IMR-90 (cell line): ENCODE measurements at places on chromosomes 7 and 10. TPM values are rescaled to one million over a fixed set of nuclear protein-coding genes. Genes with fewer than 3 reads are reported as not detected.

DNA sequence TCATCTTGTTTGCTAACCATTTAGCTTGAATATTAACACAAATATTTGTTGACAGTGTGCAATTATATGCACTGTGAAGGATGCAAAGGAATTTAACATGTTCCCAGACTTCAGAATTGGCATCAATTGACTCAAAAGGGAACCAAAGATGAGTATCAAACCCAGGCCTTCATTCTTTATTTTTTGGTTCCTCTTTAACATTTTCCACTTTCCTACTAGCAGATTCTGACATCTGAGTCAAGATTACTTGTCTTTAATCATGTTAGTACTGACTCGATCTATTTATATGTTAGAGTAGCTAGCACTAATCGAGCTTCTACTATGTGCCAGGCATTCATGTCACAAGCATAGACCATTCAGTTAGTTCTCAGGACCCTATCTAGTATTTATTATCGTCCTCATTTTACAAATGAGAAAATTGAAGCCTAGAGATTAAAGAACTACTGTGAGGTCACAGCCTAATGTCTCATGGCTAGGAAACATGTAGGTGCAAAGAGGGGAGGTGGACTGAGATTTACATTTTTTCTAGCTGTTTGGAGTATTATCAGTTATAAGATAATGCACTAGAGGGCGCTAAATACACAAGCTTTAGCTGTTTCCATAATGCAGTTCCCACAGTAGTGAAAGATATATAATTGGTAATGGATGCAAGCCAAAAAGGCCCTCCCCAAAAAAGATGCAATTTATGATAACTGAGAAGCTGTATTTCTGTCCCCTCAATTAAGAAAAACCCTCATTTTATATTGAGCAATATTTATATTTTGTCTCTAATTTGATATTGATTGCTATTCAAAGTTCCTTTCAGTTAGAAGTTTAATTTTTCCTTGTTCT is 32.9 kb upstream of the KMT2E start:
- peaks cover 1% of the 10 kb centered on the region; the same call in 1 of the 2 replicates for H3K36me3 ChIP-seq
- no peak overlapping the region for H3K27ac ChIP-seq
- H3K4me1 ChIP-seq = peaks cover 20% of the 10 kb centered on the region

DNA sequence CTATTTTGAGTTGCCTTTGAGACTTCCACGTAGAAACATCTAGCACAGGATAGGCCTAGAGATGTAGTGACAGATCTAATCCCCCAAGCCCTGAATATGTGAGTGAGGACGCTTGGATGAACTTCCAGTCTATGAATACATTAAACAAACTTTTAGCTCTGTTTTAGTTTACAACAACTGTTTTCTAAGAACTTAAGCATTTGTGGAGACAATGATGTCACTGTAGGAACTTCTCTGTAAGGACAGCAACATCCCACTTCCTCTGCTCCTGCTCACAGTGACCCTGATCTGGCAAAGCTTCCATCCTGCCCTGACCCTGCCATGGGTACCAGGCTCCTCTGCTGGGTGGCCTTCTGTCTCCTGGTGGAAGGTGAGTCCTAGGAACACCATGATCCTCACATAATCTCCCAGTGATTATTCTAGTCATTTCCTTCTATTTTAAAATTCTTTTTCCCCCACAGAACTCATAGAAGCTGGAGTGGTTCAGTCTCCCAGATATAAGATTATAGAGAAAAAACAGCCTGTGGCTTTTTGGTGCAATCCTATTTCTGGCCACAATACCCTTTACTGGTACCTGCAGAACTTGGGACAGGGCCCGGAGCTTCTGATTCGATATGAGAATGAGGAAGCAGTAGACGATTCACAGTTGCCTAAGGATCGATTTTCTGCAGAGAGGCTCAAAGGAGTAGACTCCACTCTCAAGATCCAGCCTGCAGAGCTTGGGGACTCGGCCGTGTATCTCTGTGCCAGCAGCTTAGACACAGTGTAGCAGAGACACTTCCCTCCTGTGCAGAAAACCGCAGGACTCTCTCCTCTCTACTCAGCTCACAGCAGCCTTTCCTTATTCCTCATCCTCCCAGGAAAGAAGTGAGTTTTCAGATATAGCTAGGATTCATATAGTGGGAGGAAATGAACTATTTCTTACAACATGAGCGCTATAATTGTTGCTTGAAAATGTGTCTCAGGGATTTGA is 194.4 kb upstream of the PRSS1 start:
- peak overlapping the region; percentile 61 for H3K27ac ChIP-seq
- H3K36me3 ChIP-seq = no peaks in the 10 kb centered on the region
- peak; percentile 75 for DNase-seq
- no peaks in the 10 kb centered on the region for H3K27me3 ChIP-seq
- peaks cover 21% of the 10 kb centered on the region for H3K4me1 ChIP-seq
- no peak overlapping the region for H3K4me3 ChIP-seq

GRCh38 chr10:33497338-33497737 is 162.9 kb upstream of the NRP1 start:
- no peaks in the 10 kb centered on the region; the same call in 1 of the 2 replicates for H3K27me3 ChIP-seq
- H3K27ac ChIP-seq = no peak overlapping the region
- no peak overlapping the region for H3K4me3 ChIP-seq
- H3K36me3 ChIP-seq = no peaks in the 10 kb centered on the region

- DNase-seq = peak; percentile 67
- H3K27me3 ChIP-seq = no peaks in the 10 kb centered on the region
- peak overlapping the region; percentile 32; the same call in 1 of the 2 replicates for H3K4me3 ChIP-seq
- H3K4me1 ChIP-seq = peaks cover 34% of the 10 kb centered on the region
Measured at GRCh38 chr7:26155531-26156375, 3.8 kb downstream of the NFE2L3 start.

DNA sequence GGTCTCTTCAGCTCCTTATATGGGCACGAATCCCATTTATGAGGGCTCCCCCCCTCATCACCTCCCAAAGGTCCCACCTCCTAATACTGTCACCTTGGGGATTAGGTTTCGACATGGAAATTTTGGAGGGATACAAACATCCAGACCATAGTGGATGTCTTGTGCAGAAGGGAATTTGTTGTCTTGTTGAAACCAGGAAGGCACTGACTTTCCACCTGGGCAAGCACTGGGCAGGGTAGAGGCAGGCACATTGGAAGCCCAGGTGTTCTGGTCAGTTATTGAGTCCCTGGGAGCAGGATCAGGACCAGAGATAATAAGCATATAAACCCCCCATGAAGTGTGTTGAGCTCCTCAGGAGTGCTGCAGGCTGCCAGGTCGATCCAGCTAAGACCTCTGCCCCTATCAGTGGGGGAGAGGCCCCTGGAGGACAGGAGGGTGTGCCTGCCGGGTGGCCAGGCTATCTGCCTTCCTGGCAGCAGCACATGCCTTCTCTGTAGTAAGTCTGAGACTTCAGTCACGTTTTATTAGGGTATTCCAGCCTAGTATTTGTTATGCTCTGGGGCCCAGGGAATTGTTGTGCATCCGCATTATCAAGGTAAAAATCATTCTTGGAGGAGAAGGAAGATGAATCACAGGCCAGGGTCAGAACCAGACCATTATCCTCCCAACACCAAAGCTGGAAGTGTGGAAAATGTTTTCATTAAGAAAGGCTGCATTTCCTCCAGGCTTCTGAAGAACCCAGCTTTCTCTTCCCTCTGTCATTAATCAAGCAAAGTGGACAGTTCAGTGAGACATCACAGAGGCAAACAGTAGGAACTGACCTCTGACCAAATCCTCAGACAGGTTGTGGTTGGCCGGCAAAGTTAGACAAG is 503.1 kb downstream of the GRID1 start:
- H3K4me1 ChIP-seq = no peaks in the 10 kb centered on the region
- no peaks in the 10 kb centered on the region for H3K36me3 ChIP-seq
- no peak for DNase-seq
- H3K4me3 ChIP-seq = no peak overlapping the region
- no peak overlapping the region for H3K27ac ChIP-seq
- no peaks in the 10 kb centered on the region for H3K27me3 ChIP-seq

DNA sequence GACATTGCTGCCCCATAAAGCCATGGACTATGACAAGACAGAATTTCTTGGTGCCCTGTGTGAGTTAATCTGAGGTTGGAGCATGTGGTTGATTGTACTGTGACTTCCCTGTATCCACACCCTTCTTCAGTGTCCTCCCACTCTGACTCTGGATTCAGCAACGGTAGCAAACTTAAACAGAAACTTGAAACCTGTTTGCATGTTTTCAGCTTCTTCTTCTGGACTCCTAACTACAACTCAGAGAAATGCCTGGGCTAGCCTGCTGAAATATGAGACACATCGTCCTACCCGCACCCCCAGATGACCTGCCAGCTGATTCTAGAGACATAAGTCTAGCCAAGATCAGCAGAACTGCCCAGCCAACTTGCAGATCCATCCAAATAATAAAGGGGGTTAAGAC is 78.4 kb downstream of the IPMK start:
- H3K4me3 ChIP-seq = no peak overlapping the region
- H3K27me3 ChIP-seq = no peaks in the 10 kb centered on the region
- peak; percentile 76 for DNase-seq

- DNase-seq = no peak
- no peaks in the 10 kb centered on the region for H3K27me3 ChIP-seq
- no peaks in the 10 kb centered on the region for H3K36me3 ChIP-seq
- H3K4me1 ChIP-seq = peaks cover 4% of the 10 kb centered on the region; the same call in 1 of the 2 replicates
- no peak overlapping the region for H3K27ac ChIP-seq
- H3K4me3 ChIP-seq = no peak overlapping the region
Measured at GRCh38 chr7:16816824-16817223, 12.0 kb upstream of the AGR2 start.

GRCh38 chr7:5404421-5404826 is 19.2 kb downstream of the TNRC18 start:
- H3K36me3 ChIP-seq = peaks cover 42% of the 10 kb centered on the region
- H3K27ac ChIP-seq = no peak overlapping the region
- H3K4me1 ChIP-seq = peaks cover 2% of the 10 kb centered on the region; the same call in 1 of the 2 replicates
- no peak overlapping the region for H3K4me3 ChIP-seq

DNA sequence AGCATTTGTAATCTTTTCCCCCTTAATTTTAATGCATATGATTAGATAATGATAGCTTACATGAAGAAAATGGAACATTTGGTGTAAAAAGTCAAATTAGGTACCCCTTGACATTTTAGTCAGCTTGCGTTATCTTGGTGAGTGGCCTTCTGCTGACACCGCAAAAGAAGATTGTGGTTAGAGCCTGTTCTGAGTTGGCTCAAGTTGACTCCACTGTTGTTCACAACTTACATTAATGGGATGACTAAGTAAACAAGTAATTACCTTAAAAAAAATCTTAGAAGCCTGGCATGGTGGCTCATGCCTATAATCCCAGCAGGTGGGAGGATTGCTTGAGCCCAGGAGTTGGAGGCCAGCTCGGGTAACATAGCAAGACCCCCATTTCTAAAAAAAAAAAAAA is 24.2 kb downstream of the TRRAP start:
- H3K4me1 ChIP-seq = no peaks in the 10 kb centered on the region
- no peaks in the 10 kb centered on the region for H3K27me3 ChIP-seq
- peaks cover 68% of the 10 kb centered on the region for H3K36me3 ChIP-seq
- H3K27ac ChIP-seq = no peak overlapping the region
- H3K4me3 ChIP-seq = no peak overlapping the region

CPA2 gene
- not detected in 2 replicates for total RNA-seq

BICC1 gene
- total RNA-seq = 38.9 and 42.5 TPM in 2 replicates

RELN gene
- 19.4 and 23.7 TPM in 2 replicates for total RNA-seq
